ENCODE measurements at places on chromosomes 5 and 9.

DNA sequence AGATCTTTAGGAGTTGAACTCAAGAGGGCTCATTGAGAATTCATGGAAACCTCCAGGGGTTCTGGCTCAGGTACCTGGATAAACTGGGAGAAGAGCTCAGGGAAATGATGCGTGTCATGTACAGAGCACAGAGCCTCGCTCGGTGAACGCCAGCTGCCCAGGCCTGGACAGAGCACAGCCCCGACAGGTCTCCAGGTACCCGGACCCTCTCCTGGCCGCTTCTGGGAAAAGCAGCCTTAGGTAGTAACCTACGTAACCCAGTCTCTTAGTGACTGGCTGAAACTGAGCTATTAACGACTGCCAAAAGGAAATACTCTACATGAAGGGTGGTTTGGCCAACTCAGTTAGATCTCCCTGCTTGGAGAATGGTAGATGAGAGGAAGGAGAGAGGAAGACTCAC is 157.4 kb downstream of the TTLL11 start:
- DNase-seq: no peak

GRCh38 chr9:81183761-81184160 is 505.6 kb downstream of the TLE1 start:
- no peak for DNase-seq

DNA sequence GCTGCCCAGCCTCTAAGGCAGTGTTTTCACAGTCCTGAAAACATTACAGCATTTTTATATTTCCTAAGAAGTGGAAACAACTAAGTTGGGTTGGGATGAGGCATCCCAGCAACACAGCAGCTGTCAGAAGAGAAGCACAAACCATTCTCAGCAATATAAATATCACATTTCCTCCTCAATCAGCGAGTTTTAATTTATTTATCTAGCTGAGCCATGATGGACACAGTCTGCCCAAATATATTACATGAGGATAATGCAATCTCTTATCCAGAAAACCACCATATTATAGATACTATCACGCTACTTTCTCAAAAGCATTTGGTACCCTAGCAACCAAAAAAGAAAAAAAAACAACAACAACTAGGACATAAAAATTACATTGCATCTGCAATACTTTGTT is 158.5 kb downstream of the FSTL4 start:
- no peak for DNase-seq

- peak; percentile 20 for DNase-seq
Measured at GRCh38 chr9:133458643-133459312, 1.0 kb upstream of the CACFD1 start.

DNA sequence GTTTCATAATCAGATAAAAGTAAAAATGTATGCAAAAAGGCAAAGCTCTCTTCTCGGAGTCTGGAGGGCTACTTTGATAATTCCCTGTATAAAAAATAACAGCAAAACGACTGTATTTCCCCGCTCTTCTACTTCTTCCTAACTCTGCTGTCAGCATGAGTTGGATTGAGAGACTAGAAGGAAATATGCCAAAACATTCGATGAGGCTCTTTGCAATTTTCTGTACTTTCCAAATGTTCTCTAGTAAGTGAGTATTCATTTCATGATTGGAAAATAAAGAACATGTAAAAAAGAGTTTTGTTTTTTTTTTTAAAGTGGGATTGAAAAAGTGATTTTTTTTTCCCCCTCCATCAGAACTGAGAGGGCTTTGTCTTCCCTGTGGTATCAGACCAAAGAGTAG is 677.5 kb downstream of the ACTL7B start:
- no peak for DNase-seq

DNA sequence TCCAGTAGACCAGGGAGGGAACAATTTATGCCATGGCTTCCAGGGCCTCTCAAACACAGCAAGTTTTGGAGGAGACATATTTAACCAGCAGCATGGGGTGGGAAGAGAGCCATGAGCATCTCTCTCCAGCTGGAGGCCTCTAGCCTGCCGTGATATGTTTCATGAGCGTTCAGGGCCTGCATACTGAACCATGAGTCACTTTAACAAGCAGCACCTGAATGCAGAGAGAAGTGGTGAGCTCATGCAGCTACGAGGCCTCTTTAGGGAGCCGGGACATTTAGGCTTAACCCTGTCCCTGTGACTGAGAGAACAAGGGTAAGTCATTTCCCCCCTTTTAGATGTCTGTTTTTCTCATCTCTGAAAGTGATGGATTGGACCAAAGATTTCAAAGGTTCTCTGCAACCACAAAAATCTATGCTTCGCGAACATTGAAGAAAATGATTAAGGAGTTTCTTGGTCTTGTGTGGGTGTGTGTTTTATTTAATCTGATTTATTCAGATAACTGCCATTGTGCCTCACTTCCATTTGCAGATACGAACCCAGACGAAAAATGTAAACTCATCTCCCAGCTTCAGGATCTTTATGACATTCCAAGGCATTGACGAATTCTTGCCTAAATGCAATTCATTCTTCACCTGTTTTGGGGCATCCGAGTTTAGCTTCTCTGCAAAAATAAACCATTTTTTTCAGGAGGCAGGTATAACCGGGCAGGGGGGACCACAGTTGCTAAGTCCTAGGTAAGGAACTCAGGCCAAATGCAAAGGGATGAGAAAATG is 157.0 kb downstream of the GABBR2 start:
- peak; percentile 91 for DNase-seq

GRCh38 chr5:74514888-74515551 is 125.5 kb downstream of the ENC1 start:
- no peak for DNase-seq

- DNase-seq: no peak
Measured at GRCh38 chr5:157513182-157513581, 53.2 kb downstream of the NIPAL4 start.

DNA sequence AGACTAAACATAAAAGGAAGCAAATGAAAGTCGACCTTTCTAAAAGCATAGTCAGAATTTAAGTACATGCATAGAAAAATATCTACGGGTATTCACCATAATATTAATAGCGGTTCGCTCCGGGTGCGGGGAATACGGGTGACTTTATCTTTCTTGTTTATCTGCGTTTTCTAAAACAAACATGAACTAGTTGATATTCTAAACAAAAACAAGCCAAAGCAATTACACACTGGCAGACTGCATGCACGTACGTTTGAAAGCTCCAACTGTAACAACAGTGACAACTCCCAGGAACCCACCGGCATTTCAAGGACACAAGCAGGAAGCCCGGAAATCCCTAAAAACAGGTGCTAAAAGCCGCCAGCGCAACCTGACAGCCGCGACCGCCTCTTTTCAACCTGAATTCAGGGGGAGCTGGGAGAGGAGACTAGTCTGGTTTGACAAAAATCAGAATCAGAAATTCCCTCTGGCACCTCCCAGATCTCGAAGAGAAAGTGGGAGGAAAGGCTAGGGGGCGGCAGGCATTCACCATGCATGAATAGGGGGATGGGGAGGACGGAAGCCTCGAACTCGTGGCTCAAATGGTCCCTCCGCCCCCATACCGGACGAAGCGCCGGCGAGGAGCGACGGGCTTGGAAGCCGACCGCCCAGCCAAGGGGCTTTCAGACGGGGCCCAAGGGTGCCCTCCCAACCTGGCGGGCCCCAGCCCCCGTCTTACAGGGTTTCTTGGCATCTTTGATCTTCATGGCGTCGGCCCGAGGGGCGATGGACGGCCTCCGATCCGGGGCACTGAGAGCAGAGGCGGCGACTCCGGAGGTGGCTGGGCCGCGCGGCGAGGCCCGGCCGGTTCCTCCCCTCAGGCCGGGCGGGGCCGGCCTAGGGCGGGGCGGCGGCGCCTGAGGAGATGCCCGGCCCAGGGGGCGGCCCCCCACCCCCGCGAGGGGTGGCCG is at the start of gene PANK3:
Gene PANK3, minus strand, starts transcription at position 831 of the 950 bp plus-strand sequence. Its CDS starts 85 bp downstream, at position 746.
- DNase-seq: peak; percentile 93

DNA sequence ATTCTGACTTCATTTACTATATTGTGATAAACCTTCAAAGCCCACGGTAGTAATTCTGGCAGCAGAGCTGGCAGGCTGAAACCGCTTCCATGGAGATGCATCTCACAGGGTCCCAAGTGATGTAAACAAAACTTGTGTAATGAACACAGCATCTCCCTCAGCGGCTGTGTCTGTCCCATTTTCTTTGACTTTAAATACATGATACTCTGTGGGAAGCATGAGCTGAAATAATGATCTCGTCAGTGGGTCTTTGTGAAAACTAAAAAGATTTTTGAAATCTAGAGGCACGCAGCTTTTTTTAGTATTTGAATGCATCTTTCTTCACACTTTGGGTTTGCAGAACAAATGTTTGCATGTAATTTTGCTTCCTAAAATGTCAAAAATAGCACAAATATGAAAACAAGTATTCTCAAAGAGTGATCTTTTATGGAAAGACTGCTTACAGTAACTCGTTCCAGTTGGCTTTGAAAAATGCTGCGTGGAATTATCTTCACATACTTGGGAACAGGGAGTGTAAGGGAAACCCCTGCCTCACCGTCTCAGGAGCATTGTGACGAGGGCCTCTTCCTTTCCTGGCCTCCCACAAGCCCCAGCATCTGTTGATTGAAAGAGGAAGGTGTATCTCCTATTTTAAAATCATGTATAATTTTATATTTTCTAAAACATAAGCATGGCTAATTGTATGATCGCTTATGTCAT is 18.1 kb upstream of the LPCAT1 start:
- peak; percentile 34 for DNase-seq

- DNase-seq: no peak
Measured at GRCh38 chr9:107794259-107794658, 304.7 kb upstream of the KLF4 start.

- peak; percentile 82 for DNase-seq
Measured at GRCh38 chr9:35649431-35650340, 1.0 kb downstream of the SIT1 start.

- DNase-seq: no peak
Measured at GRCh38 chr5:163463063-163463435, 2.6 kb downstream of the HMMR start.

GRCh38 chr5:60092671-60093422 is 199.3 kb upstream of the PDE4D start:
- peak; percentile 21 for DNase-seq

DNA sequence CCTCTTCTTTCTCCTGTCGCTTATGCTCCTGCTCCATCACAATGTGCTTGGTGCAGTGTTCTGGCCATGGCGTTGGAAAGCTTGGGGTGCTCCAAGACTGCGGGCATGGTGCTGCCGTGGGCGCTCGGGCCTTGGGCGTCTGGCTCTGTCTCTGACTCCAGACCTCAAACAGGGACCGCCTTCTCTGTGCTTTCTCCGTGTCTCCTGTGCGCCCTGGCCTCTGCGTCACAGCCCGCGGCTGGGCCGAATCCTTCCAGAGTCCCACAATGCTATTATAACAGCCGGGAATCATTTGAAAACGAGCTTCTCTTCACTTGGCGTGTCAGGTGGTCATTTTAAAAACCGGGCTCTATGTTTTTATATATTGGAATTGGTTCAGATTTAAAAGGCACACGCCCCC is 32.4 kb upstream of the PUM3 start:
- DNase-seq: no peak

DNA sequence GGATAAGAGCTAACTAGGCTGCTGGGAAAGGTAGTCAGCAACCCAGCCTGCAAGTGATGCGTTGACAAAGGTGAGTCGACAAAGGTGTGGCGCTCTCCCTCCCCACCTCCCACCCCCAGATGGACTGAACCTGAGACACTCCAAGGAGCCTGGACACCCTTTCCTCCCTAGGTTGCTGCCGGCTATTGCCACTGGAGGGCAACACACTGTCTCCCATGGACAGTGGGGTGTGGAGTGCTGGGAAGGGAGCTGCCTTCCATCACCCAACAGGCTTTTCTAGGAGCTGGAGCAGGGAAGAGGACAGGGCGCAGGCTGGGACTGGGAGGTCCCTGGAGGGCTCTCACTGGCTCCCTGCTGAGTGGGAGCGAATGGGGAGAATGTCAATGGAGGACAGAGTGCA is 75.4 kb upstream of the ARAP3 start:
- DNase-seq: peak; percentile 68

DNA sequence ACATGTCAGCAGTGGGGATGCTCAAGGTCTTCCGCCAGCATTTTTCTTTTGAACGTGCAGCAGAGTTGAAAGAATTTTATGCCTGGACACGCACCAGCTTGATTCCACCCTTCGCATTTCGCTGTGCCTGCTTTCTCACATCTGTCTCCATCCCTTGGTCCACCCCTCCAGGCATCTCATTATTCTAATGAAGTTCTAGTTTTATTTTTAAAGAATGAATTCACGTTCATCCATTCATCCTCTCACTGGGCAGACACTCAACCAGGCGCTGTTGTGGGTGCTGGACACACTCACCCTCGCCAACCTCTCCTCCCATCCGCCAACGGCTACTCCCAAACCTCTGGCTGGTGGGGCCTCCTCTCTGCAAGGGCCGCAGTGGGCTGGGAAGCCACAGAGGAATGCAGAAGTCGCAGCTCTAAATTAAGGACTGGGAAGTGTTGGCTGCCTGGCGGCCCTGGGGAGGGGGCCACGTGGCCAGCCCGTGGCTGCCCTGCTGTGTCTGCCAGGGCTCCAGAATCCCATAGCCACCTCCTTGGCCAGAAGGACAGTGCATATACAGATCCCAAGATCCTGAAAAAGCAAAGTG is 6.7 kb downstream of the SUSD3 start:
- no peak for DNase-seq

DNA sequence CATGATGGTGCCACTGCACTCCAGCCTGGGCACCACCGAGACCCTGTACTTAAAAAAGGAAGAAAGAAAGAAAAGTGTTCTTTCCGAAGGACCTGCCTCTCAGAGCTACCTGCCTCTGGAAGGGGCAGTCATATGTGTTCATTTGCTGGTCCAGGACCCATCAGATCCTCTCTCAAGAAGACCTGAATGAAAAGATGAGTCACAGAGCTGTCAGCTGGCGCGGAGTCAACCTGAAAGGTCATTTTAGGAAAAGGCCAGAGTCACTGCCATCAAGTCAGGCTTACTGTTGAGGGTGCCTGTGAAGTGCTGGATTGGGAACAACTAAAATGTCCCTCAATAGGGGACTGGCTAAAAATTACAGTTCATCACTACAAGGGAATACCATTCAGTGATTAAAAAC is 14.9 kb upstream of the HRH2 start:
- DNase-seq: no peak

- no peak for DNase-seq
Measured at GRCh38 chr9:84993105-84993504, 323.6 kb downstream of the NTRK2 start.

GRCh38 chr9:98491828-98492227 is 216.9 kb downstream of the GABBR2 start:
- DNase-seq: peak; percentile 79

- no peak for DNase-seq
Measured at GRCh38 chr5:116382032-116382873, 192.4 kb downstream of the SEMA6A start.

DNA sequence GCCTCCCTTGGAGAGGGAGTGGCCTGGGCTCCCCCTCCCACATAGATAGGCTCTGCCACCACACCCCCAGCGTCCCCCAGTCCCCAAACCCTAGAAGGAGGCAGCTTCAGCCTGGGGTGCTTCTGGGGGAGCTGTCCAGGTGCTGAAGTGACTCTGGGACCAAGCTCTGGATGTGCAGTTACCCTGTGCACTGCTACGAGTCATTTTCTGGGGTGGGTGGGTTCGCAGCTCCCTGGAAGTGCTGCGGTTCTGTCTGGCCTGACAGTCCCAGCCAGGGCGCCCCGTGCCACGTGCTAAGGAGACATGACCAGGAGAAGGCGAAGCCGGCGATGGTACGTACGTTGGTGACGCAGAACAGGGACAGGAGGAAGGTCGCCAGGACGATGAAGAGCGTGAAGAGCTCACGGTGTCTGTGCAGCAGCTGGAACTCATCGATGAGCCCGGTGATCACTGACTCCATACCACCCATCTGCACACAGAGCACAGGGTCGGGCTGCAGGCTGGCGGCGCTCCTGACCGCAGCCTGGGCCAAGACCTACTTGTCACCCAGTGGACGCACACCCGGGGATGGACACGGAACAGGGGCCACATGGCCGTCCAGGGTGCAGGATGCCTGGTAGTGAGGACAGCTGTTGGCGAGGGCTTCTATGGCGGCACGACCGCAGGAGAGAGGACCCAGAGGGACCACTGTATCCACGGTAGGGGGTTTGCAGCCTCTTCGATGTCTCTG is 35.7 kb downstream of the SLC6A3 start:
- peak; percentile 52 for DNase-seq
